ENCODE measurements at places on chromosomes 6 and 20.
A peak's percentile ranks its signal among the peaks of the same experiment; 100 is the strongest.

DNA sequence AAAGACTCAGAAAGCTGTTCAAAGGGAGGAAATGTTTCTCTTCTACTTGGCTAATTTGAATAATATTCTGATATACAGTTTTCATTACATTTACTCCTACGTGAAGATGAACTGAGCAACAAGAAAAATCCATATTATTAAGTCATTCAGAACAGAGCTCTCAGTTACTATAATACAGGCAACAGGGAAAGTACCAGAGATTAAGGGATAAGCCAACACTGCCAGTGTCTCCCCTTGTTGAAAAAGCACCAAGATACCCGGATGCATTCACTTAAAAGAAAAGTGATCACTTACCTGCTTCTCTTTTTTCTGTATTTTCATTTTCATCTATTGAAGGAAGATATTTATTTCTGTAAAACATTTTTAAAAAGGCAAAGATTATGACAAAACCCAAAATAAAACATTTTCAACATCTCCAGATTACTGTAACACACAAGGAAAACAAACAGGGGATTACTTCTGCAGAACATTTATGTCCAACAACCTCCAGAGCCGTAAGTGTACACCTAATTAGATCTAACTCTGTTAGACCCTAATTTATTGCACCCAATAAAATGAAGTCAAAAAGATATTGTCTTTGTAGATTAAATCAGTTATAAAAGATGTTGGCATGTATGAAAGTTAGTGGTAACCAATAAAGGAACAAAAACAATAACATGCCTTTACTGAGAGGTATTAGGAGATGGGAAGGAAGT lies 67.0 kb downstream of the CHD6 start:
- no peak for DNase-seq
- H3K36me3 ChIP-seq = peaks cover 13% of the 10 kb centered on the region
- no peaks in the 10 kb centered on the region for H3K4me1 ChIP-seq
- no peak overlapping the region for H3K27ac ChIP-seq

DNA sequence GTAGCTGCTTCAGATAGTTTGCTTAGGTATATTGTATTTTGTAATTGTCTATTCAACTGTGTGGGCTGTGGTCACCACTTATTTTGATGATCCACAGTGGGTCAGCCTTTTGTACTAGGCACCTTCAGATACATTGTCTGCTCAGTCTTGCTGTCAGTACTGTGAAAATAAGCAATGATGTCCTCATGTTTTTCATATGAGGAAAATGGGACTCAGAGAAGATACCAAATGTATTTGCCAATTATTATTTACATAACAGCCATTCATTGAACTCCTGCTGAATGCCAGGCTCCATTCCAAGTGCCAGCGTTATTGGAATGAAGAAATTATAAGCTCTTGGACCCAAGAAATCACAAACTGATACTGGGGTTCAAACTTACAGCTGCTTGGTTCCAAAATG lies 28.6 kb downstream of the MAPK14 start:
- H3K4me3 ChIP-seq = no peak overlapping the region
- H3K27me3 ChIP-seq = no peaks in the 10 kb centered on the region
- no peak for DNase-seq
- peaks cover 4% of the 10 kb centered on the region for H3K4me1 ChIP-seq

DNA sequence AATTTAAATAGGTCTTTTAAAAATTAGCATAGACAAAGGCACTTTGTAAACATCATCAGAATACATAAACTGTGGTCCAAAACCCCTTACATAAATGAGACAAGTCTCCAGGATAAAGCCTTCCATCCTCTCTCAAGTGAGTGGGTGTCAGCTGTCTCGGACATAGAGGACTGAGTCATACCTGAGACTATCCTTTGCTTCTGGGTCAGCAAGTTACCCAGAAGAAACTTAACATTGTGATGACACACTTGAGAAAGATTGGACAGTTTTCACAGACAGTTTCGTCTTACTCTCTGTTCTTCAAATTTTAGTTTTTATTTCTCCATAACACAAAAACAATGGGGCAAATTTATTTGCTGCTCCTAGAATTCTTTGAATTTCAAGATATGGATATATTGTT lies 838.0 kb downstream of the DHX35 start:
- no peak for DNase-seq
- no peak overlapping the region for H3K27ac ChIP-seq
- H3K4me1 ChIP-seq = no peaks in the 10 kb centered on the region
- H3K36me3 ChIP-seq = no peaks in the 10 kb centered on the region
- no peak overlapping the region for H3K4me3 ChIP-seq
- no peaks in the 10 kb centered on the region for H3K27me3 ChIP-seq

GRCh38 chr20:49450281-49450721 lies 32.2 kb downstream of the KCNB1 start:
- no peak for DNase-seq
- no peaks in the 10 kb centered on the region for H3K36me3 ChIP-seq
- H3K4me1 ChIP-seq = no peaks in the 10 kb centered on the region
- no peak overlapping the region for H3K4me3 ChIP-seq
- H3K27ac ChIP-seq = no peak overlapping the region
- no peaks in the 10 kb centered on the region for H3K27me3 ChIP-seq

DNA sequence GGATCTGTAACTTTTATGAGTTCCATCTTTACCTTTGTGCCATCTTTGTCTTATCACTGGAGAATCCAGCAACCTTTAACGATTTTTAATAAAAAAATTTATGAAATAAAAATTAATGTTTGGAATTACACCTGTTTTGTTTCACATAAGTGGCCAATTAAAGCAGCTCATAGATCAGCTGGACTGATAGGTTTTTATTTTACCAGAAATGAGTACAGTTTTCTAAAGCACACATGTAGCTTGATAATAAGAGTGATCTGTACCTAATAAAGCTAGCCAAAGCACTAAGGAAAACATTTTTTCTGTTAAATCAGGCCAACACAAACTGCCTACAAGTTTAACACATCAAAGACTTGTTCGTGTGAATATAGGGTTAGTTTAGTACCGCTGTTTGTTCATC lies 500.1 kb downstream of the CDKAL1 start:
- H3K27me3 ChIP-seq = no peaks in the 10 kb centered on the region
- H3K4me1 ChIP-seq = no peaks in the 10 kb centered on the region
- H3K27ac ChIP-seq = no peak overlapping the region
- H3K36me3 ChIP-seq = no peaks in the 10 kb centered on the region
- no peak for DNase-seq

GRCh38 chr20:48483334-48484066 lies 344.3 kb downstream of the PREX1 start:
- peaks cover 5% of the 10 kb centered on the region for H3K27me3 ChIP-seq
- DNase-seq = no peak
- H3K4me3 ChIP-seq = no peak overlapping the region
- H3K36me3 ChIP-seq = no peaks in the 10 kb centered on the region
- H3K27ac ChIP-seq = no peak overlapping the region
- no peaks in the 10 kb centered on the region for H3K4me1 ChIP-seq

- H3K4me1 ChIP-seq = no peaks in the 10 kb centered on the region
- DNase-seq = no peak
- no peak overlapping the region for H3K4me3 ChIP-seq
- H3K27me3 ChIP-seq = no peaks in the 10 kb centered on the region
- no peaks in the 10 kb centered on the region for H3K36me3 ChIP-seq
These were observed 887.1 kb downstream of the TFAP2A start for GRCh38 chr6:9527679-9528286.

- no peaks in the 10 kb centered on the region for H3K27me3 ChIP-seq
- H3K4me3 ChIP-seq = no peak overlapping the region
- no peak for DNase-seq
These were observed 18.3 kb downstream of the SERPINB9 start for GRCh38 chr6:2884804-2885203.

- H3K27me3 ChIP-seq = peaks cover 24% of the 10 kb centered on the region
- no peak for DNase-seq
- H3K36me3 ChIP-seq = no peaks in the 10 kb centered on the region
- no peak overlapping the region for H3K27ac ChIP-seq
These were observed 86.8 kb downstream of the NCR2 start for GRCh38 chr6:41422161-41422560.

DNA sequence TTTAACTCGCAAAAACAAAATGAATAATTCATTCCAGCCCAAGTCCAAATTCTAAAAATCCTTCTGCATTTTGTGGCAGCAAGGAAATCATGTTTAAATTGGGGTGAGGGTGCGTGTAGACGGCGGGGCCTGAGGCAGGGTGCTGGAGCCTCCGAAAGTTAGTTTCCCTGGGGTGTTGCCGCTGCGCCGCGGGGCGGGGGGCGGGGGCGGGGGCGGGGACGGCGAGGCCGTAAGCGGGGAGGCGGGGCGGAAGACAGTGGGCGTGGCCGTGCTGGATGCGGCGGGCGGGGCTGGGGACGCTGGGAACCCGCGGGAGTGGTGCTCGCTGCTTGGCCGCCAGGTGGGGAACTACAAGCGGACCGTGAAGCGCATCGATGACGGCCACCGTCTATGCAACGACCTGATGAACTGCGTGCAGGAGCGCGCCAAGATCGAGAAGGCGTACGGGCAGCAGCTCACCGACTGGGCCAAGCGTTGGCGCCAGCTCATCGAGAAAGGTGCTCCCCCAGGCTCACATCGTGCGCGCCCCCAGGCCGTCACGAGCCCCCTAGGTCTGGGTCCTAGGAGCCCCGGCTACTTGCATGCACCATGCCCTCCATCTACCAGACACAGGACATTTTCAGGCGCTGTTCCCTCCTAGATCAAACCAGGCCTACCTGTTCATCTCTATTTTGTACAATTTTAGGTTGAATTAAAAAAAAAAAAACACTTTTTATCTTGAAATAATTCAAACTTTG lies 29.0 kb downstream of the SPDEF start:
- no peaks in the 10 kb centered on the region for H3K27me3 ChIP-seq
- peak; percentile 91 for DNase-seq

- H3K27ac ChIP-seq = no peak overlapping the region
- no peak overlapping the region for H3K4me3 ChIP-seq
- H3K4me1 ChIP-seq = no peaks in the 10 kb centered on the region
- no peaks in the 10 kb centered on the region for H3K36me3 ChIP-seq
- no peaks in the 10 kb centered on the region for H3K27me3 ChIP-seq
These were observed 47.4 kb upstream of the STX16 start for GRCh38 chr20:58603721-58604120.

GRCh38 chr6:1778686-1779235 lies 169.0 kb downstream of the FOXC1 start:
- H3K4me1 ChIP-seq = peaks cover 8% of the 10 kb centered on the region
- no peak overlapping the region for H3K4me3 ChIP-seq
- no peak for DNase-seq
- H3K27me3 ChIP-seq = no peaks in the 10 kb centered on the region
- H3K27ac ChIP-seq = no peak overlapping the region
- H3K36me3 ChIP-seq = no peaks in the 10 kb centered on the region

DNA sequence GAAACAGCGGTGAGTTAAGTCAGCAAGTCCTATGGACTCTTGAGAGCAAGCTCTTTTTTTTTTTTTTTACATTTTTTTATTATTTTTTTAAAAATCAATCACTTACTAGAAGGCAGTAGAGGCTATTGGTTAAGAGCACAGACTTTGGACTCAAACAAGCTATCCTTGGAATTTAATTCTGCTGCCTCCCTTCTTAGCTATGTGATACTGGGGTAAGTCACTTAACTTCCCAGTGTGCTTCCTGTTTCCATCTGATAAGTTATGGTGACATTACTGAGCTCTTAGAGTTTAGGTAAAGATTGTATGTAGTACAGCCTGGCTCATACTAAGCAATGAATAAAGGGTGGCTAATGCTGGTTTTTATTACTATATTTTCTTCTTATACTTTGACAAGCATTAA lies 770.5 kb upstream of the FLRT3 start:
- no peak overlapping the region for H3K4me3 ChIP-seq
- H3K4me1 ChIP-seq = no peaks in the 10 kb centered on the region
- DNase-seq = no peak

DNA sequence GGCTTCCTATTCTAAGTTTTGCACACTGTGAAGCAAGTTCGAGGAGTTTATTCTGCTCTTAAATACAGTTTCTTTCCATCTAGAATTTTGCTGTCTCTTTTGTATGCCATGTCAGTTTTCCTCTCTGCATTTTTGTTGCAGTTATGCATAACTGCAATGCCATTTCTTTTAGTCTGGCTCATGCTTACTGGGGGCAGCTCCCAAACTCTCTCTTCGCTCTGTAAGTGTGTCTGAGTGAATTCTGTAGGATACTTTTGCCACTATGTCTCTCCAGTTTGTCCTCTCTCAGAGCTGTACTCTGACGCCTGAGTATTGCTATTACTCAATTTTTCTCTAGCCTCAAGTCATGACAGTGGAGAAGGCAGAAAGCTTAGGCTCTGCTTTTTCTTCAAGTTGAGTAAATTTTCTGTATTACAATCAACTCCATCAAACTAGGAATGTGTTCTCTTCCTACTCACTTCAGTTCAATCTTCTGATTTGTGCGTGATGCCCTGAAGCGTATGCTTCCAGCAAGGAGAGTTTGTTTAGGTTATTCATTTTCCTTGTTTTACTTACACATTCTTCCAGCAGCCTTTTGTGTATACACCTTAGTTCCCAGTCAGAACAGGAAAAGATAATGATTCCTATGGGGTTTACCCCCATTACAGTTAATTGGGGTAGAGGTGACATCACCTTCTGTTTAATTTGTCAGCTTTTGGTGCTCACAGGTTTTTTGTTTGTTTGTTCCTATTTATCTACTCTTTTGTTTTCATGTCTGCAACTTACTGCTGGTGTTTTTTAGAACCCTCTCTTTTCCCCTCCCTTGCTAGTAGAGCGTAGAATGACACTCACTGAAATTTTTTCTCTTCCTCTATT lies 430.9 kb downstream of the BCKDHB start:
- no peaks in the 10 kb centered on the region for H3K36me3 ChIP-seq
- H3K4me3 ChIP-seq = no peak overlapping the region
- H3K27ac ChIP-seq = no peak overlapping the region
- DNase-seq = no peak

DNA sequence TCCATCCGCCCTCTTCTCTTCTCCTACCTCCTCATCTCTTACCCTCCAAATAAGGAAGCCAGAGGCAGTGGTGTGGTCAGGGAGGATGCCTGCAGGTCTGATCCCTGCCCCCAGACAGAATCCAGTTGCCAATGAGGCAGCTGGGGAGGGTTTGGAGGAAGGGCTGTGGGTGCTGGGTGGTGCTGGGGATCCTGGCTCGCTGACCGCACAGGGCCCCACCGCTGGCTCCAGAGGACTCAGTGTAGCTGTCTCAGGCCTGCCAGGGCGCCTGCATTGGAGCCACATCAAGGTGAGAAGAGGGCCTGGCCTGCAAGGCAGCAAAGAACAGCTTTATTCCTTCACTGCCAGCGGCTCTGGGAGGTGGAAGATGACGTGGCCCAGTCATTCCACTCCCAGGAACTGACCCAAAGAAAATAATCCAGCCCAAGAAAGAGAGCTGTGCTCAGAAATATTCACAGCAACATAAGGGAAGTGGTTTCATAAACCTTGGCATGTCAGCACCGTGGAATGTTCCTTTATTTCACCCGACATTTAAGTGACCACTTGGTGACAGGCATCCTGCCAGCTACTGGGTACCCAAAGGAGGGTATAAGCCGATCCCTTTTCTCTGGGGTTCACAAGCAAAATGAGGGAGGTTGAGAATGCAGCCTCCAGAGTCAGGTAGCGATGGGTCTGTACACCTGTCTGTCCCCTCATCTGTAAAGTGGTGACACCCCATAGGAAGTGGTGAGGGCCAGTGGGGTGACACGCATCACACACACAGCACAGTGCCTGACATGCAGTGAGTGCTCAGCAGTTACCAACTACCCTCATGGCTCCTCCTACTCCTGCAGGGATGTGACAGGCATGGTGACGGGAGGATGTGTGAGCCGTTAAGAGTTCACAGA lies 125.1 kb downstream of the SNX5 start:
- H3K27ac ChIP-seq = no peak overlapping the region
- H3K27me3 ChIP-seq = peaks cover 2% of the 10 kb centered on the region
- DNase-seq = no peak
- H3K36me3 ChIP-seq = no peaks in the 10 kb centered on the region
- no peak overlapping the region for H3K4me3 ChIP-seq
- peaks cover 11% of the 10 kb centered on the region for H3K4me1 ChIP-seq

GRCh38 chr6:34531580-34532201 lies 24.4 kb downstream of the SPDEF start:
- no peaks in the 10 kb centered on the region for H3K27me3 ChIP-seq
- H3K27ac ChIP-seq = no peak overlapping the region
- H3K4me3 ChIP-seq = no peak overlapping the region
- H3K4me1 ChIP-seq = peaks cover 5% of the 10 kb centered on the region

Measured in CD4-positive, CD25-positive, alpha-beta regulatory T cell (primary cell).